ENCODE measurements at places on chromosomes 11 and 22.

DNA sequence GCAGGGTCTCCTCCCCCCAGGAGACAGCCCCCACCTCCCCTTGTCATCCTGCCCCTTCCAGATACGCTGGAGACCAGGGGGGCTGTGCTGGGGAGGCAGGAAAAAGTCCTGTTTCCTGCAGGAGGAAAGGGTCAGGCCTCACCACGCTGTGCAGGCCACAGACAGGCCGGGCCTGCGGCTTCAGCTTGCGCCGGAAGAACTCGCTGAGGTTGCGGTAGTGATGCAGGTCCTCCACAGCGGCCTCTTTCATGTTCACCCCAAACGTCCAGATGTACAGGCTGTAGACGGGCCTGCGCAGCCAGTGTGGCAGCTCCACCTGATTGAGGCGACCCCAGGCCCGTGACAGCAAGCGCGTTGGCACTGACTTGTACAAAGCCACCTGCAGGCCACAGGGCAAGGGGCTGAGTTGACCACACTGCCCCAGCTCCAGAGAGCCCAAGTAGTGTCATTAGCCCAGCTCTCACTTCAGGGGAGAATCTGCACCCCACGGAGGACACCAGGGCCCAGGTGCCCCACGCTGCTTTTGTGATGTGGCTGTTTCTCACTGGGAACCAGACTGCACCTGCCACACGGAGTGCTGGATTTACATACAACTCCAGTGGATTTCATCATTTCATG, 40.4 kb downstream of the PISD start:
- DNase-seq, result no peak
- peaks cover 15% of the 10 kb centered on the region for H3K4me1 ChIP-seq
- H3K27me3 ChIP-seq, result no peaks in the 10 kb centered on the region

DNA sequence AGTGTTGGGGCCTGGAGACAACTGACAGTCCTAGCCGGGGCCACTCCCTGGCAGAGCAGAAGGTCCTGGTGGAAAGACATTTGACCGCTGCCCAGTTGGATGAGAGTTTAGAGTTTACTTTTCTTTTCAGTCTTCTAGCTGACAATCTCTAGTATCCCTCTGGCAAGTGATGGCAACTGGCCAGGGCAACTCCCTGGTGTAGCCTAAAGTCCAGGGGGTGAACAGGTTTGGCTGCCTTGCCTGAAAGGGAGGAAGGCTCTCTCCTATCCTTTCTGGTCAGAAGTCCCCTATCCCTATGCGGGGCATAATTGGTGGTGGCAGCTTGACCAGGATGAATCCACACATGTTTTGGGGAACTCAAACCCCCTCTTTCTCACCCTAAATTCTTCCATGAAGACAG, 16.8 kb upstream of the MSANTD2 start:
- H3K36me3 ChIP-seq, result no peaks in the 10 kb centered on the region
- no peak for DNase-seq
- H3K27ac ChIP-seq, result no peak overlapping the region
- peaks cover 31% of the 10 kb centered on the region for H3K27me3 ChIP-seq

- H3K27me3 ChIP-seq, result no peaks in the 10 kb centered on the region
- no peak for DNase-seq
- no peaks in the 10 kb centered on the region for H3K36me3 ChIP-seq
- H3K27ac ChIP-seq, result no peak overlapping the region
Measured at GRCh38 chr11:57772562-57772961, 11.0 kb downstream of the CTNND1 start.

DNA sequence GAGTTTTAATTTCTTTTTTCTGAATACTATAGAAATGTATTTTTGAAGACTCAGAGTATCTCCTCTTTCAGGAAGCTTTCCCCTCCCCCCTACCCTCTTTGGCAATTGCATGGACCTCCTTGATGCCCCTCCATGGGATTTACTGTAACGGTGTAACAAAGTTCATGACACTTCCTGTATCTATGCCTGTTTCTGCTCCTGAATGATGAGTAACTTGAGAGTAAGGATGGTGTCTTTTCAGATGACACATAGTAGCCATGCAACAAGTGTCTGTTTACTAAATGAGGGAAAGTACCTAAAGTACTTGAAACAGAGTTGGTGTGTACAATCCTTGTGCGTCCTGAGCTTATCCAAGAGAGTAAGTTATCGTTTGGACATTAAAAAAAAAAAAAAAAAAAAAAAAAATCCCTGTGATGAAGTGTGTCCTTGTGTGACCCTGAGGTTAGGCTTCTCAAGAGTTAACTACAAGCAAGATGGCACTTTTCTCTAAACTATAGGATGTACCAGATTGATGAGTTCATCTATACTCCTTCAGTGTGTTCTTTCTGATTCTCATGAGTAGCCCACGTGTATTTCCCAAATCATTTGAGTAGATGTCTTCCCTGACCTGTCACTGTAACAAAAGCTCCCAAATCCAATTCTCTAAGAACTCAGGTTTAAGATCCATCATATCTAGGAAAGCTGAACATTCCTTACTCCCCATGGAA, 7.4 kb downstream of the ETS1 start:
- no peak overlapping the region for H3K4me3 ChIP-seq
- H3K36me3 ChIP-seq, result no peaks in the 10 kb centered on the region
- peaks cover 6% of the 10 kb centered on the region for H3K4me1 ChIP-seq
- H3K27ac ChIP-seq, result no peak overlapping the region

DNA sequence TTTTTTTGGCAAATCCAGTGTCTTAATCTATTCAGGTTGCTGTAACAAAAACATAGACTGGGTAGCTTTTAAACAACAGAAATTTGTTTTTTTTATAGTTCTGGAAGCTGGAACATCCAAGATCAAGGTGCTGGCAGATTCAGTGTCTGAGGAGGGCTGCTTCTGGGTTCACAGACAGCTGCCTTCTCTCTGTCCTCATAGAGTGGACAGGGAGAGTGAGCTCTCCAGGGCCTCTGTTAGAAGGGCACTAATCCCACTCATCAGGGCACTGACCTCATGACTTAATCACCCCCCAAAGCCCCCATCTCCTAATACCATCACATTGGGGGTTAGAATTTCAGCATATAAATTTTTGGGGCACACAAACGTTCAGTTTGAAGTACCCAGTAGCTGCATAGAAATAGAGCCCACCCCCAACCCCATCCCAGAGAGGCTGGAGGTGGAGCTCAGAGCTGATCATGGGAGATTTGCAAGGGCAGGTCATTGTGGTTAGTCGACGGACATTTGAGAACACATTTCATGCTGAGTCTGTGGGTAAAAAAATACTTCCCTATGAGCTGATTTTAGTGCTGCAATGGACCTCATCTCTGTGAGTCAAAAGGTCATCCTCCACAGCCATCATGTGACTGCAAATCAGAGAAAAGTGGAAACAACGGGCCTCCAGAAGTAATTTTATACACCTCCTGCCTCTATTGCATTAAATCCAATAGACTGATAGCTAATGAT, 203.1 kb upstream of the CADM1 start:
- H3K36me3 ChIP-seq, result no peaks in the 10 kb centered on the region
- DNase-seq, result no peak
- H3K4me3 ChIP-seq, result no peak overlapping the region
- H3K4me1 ChIP-seq, result no peaks in the 10 kb centered on the region

GRCh38 chr11:123434911-123435310, 4.8 kb downstream of the GRAMD1B start:
- no peak for DNase-seq
- H3K27ac ChIP-seq, result no peak overlapping the region
- H3K4me1 ChIP-seq, result peaks cover 40% of the 10 kb centered on the region
- H3K4me3 ChIP-seq, result no peak overlapping the region

GRCh38 chr11:109184376-109184775, 237.6 kb upstream of the C11orf87 start:
- H3K36me3 ChIP-seq, result no peaks in the 10 kb centered on the region
- H3K4me3 ChIP-seq, result no peak overlapping the region
- no peaks in the 10 kb centered on the region for H3K4me1 ChIP-seq
- H3K27ac ChIP-seq, result no peak overlapping the region
- DNase-seq, result no peak
- no peaks in the 10 kb centered on the region for H3K27me3 ChIP-seq

GRCh38 chr22:36204632-36205015, 3.0 kb upstream of the APOL4 start:
- no peak for DNase-seq
- H3K4me3 ChIP-seq, result no peak overlapping the region
- H3K4me1 ChIP-seq, result no peaks in the 10 kb centered on the region
- no peak overlapping the region for H3K27ac ChIP-seq

- H3K4me3 ChIP-seq, result peak overlapping the region; percentile 67
- no peaks in the 10 kb centered on the region for H3K36me3 ChIP-seq
- no peaks in the 10 kb centered on the region for H3K27me3 ChIP-seq
- H3K27ac ChIP-seq, result peak overlapping the region; percentile 25
- peaks cover 20% of the 10 kb centered on the region for H3K4me1 ChIP-seq
Measured at GRCh38 chr11:66855574-66856495, 1.0 kb upstream of the LRFN4 start.

DNA sequence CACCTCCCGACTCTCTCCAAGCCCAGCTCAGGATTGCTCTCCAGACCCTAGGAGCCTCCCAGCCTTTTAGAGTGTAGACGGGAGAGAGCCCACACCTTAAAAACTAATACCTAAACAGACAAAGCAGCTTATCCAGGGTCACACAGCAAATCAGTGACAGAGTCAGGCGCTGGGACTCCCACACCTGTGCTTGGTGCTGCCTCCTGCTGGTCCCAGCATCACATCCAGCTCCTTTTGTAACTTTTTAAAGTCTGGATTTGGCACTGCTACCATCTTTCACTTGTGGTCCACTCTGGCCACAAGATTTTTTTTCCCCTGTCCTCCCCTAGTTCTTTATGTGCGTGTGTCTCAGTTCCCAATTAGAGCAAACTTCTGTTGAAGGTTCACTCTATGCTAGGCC, 4.7 kb downstream of the ANO1 start:
- no peak overlapping the region for H3K27ac ChIP-seq
- H3K4me3 ChIP-seq, result no peak overlapping the region
- DNase-seq, result no peak
- no peaks in the 10 kb centered on the region for H3K4me1 ChIP-seq
- H3K36me3 ChIP-seq, result no peaks in the 10 kb centered on the region

- H3K4me3 ChIP-seq, result no peak overlapping the region
- no peak for DNase-seq
- no peak overlapping the region for H3K27ac ChIP-seq
Measured at GRCh38 chr22:44489817-44490216, 8.2 kb downstream of the RTL6 start.

GRCh38 chr11:83475760-83476159, 189.6 kb upstream of the CCDC90B start:
- H3K36me3 ChIP-seq, result no peaks in the 10 kb centered on the region
- no peak for DNase-seq
- no peaks in the 10 kb centered on the region for H3K27me3 ChIP-seq
- no peak overlapping the region for H3K4me3 ChIP-seq
- no peak overlapping the region for H3K27ac ChIP-seq

DNA sequence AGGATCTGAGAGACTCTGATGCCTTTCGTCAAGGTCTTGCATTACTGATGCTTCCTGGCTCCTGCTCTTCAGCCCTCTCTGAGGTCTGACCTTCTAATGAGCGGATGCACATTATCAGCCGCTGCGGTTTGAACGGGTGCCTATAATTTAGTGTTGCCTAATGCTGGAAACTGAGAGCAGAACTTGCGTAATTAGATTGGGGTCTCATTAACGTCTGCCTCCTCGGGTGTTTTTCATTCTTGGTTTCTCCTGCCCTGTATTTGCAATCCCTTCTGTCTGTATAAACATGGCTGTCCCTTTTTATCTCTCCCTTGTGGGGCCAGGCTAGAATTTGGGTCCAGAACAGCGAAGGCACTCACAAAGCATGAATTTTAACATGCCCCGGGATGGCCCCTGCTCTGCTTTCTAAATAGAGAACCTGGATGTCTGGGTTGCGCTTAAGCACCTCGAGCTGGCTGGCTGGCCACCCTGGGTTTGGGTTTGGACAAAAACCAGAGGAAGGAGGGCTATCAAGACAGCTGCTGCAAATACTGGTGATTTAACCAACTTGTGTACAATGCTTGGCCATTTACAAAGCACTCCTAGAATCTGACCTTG, 118.6 kb downstream of the TIMP3 start:
- no peak overlapping the region for H3K27ac ChIP-seq
- no peaks in the 10 kb centered on the region for H3K27me3 ChIP-seq
- H3K4me1 ChIP-seq, result no peaks in the 10 kb centered on the region
- DNase-seq, result no peak

DNA sequence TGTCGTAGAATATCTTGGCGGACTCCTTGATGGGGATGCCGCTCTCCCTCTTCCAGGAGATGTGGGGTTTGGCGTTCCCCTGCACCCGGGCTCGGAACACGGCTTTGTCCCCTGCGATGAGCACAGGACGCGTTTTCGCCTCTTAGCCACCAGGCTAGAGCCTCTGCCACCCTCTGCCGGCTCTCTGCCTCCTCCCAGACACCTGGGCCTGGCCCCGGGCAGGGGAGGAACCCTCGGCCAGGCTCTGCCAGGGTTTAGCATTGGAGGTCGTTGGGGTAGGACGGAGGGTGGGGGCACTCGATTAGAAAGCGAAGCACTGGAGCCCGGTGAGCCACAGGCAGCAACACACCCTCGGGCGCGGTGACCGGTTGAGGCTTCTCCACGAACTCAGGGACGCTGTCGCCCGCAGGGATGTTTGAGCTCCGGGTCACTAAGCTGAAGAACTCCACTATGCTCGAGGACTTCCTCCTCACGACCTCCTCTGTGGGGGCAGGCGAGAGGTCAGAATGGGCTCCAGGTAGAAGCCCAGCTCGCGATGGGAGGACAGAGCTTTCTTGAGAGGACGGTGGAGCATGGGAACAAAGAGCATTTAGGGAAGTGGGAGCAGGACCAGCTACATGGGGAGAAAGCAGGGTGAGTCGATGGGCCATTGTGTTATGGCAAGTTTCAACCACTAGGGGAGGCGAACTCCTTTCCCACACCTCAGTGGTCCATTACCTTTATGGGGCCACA, 4.3 kb downstream of the IGSF22 start:
- peak overlapping the region; percentile 29 for H3K27ac ChIP-seq
- H3K4me1 ChIP-seq, result peaks cover 21% of the 10 kb centered on the region
- DNase-seq, result peak; percentile 59
- H3K27me3 ChIP-seq, result no peaks in the 10 kb centered on the region
- H3K4me3 ChIP-seq, result peak overlapping the region; percentile 94

DNA sequence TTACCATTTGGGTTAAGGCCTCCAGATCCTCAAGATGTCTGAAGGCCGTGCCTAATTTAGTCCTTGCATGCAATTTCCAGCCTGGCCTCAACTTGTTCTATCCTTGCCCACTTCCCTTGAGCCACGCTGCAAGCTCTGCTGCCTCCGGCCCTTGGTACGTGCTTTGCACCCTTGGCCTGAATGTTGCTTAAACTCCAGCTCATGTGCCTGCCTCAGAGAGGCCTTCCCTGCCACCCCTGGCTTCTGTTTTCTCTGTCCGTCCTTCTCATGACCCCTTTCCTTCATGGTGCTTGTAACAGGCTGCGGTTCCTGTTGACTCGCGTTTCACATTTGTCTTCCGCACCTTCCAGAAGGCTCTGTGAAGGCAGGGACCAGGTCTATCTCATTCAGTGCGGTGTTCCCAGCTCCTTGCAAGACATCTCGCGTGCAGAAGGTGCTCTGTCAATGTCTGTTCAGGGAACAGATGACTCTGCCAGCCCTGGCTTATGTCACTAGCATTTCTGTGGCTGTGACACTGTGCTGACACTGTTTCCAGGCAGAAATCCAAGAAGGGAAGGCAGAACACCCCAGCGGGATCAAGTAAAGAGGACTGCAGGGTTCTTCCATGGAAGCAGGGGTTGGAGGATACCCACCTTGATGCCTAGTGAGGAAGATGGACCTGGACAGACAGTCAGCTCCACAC, 61.8 kb downstream of the FBLN1 start:
- no peak overlapping the region for H3K27ac ChIP-seq
- H3K36me3 ChIP-seq, result no peaks in the 10 kb centered on the region
- H3K4me3 ChIP-seq, result no peak overlapping the region
- no peaks in the 10 kb centered on the region for H3K4me1 ChIP-seq

GRCh38 chr11:19714387-19715363, 2.0 kb downstream of the NAV2 start:
- peaks cover 22% of the 10 kb centered on the region for H3K27me3 ChIP-seq
- H3K4me1 ChIP-seq, result peaks cover 31% of the 10 kb centered on the region
- peak overlapping the region; percentile 70 for H3K4me3 ChIP-seq
- DNase-seq, result no peak
- H3K27ac ChIP-seq, result no peak overlapping the region
- no peaks in the 10 kb centered on the region for H3K36me3 ChIP-seq

Data from CD4-positive, alpha-beta T cell (primary cell).